ENCODE measurements at places on chromosomes 3 and 15.

- peak; percentile 26 for DNase-seq
These were observed 2.2 kb downstream of the MAPK6 start for GRCh38 chr15:52021128-52021671.

GRCh38 chr3:156670077-156670476 is 4.3 kb upstream of the TIPARP start:
- DNase-seq: no peak

DNA sequence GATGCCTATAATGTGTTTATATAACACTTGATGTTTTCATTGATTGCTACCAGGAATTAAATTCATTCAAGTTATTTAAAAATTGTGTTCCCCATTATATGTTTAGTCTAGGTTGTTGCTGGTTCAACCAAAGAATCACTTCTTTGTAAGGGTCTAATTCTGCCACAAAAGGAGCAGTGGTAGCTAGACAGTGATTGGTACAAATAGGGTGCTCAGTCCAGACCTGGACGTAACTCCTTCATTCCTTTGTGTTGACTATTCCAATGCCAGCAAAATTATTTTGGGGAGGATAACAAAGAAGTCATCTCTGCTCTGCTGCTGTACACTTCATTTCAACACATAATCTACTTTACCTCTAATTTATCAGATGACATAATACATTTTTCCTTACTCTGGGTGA is 1.2 kb downstream of the CHMP2B start:
- no peak for DNase-seq

- no peak for DNase-seq
These were observed 65.7 kb downstream of the OCA2 start for GRCh38 chr15:28033443-28033842.

GRCh38 chr3:140972833-140973232 is 31.2 kb downstream of the SLC25A36 start:
- DNase-seq: no peak

- DNase-seq: no peak
These were observed 1.3 kb upstream of the ZXDC start for GRCh38 chr3:126477061-126477380.

DNA sequence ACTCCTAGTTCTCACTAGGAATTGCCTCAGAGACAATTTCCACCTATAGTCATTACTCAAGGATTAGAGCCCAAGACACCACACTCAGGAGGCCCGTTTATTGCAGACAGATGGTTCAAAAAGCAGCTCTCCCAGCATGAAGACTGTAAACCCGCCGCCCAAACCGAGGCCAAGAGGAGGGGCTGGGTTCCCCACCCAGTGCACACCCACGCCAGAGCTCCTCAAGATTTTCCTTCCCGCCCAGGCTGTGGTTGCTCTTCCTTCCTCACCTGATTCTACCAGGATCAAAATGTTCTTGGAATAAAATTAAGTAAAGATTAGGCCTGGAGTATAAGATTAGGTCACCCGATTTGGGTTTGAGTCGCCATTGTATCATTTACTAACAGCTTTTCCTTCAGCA is 364.4 kb downstream of the MECOM start:
- DNase-seq: no peak

DNA sequence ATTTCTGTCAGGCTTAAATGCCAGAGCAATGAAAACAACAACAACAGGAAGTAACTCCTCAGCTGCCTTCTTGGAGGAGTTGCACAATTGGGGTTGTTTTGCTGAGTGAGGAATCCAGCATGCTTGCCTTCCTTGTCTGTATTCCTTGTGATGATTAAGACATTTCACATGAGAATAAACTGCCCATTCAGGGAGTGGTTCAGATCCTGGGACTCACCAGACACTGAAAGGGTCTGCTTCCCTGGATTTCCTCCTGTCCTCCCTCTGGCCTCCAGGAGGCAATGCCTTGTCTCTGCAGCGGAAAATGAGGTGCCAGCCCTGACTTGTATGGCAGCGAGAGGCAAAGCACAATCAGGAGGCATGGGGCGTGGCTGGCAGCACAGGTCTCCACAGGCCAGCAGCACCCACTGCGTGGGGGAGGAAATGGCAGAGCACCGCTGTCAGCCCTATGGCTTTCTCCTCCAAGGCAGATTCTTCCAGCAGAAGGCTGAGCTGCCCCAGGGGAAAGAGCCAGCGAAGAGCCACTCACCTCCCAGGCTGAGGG is 41.5 kb downstream of the RBP2 start:
- no peak for DNase-seq

DNA sequence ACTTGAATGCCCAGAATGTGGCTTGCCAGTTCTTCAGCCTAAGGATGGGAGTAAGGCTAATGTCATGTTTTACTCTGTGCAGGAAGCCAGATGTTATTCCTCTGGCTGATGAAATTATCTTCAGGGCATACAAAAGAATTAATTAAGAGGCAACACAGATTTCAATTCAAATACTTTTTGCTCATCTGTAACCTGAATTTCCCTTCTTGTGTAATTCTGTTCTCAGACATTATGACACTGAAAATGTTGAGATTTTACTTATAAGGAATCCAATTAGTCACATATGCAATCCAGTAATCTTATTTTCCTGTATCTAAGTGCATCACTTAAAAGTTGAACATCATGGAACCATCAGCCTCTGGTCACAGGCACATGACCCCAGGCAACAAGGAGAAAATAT is 136.5 kb downstream of the CPNE4 start:
- DNase-seq: no peak

DNA sequence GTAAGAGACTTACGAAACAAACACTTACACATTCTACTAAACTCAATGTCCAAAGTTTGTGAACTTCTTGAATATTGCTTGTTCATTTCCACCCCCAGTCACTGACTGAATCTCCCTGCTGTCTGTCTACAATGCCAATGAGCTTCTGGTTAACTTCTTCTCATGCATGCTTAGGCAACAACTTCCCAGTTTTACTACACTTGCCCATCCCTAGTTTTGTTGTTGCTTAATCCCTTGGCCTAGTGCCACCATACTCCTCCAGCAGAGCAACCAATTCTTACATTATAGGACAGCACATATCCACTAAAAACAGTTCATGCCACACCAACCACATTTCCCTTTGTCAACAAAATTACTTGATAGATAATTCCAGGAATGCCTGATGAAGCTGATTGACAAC is 40.9 kb upstream of the CCR2 start:
- no peak for DNase-seq

- DNase-seq: no peak
These were observed 502.5 kb upstream of the NECTIN3 start for GRCh38 chr3:110569073-110569472.

DNA sequence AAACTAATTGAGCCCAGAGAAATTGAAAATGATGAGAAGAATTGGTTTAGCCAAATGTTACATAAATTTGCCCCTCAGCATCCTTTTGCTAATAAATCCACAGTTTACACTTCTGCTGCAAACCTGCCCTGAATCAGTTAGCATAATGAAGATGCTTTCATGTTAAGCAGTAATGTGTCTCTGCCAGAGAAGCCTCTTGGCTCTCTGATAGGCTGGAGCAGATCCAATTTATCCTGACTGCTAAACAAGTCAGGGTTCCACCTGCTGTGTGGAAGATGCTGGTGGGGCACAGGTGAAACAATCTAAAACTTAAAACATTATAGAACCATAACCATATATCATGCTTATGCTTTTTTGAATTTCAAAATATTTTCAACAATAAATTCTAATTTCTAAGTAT is 946.8 kb downstream of the OTOL1 start:
- DNase-seq: no peak

GRCh38 chr3:197428952-197429351 is 126.8 kb downstream of the BDH1 start:
- DNase-seq: no peak

DNA sequence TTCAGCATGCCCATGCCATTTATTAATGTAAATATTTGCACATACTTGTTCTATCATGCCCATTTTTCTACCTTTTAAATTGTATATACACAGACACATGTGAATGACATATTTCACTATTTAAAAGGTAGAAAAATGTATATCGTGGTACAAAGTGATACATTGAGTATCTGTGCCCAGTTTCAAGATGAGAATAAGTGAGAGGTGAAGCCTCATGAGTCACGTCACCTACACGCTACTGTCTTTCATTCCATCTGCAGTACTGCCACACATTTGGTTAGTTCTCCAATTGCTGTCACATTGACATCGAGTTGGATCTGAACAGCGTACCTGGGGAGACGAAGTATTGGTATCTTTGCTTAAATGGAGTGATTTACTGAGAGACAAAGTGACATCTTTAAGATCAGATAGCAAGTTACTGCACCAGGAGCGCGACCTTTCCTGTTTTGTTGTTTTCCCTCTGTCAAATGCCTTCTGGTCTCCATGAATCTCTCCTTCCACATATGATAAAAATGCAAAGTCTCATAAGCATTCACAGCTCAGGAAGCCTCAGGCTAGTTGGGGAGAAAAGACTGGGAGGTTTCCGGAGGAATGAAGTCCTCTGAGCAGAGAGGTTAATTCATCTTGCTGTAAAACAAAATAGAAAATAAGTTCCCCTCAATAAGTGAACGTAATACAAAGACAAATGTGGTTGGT is 12.0 kb downstream of the GREM1 start:
- no peak for DNase-seq

- DNase-seq: no peak
These were observed 171.7 kb downstream of the ABHD5 start for GRCh38 chr3:43862470-43862869.

DNA sequence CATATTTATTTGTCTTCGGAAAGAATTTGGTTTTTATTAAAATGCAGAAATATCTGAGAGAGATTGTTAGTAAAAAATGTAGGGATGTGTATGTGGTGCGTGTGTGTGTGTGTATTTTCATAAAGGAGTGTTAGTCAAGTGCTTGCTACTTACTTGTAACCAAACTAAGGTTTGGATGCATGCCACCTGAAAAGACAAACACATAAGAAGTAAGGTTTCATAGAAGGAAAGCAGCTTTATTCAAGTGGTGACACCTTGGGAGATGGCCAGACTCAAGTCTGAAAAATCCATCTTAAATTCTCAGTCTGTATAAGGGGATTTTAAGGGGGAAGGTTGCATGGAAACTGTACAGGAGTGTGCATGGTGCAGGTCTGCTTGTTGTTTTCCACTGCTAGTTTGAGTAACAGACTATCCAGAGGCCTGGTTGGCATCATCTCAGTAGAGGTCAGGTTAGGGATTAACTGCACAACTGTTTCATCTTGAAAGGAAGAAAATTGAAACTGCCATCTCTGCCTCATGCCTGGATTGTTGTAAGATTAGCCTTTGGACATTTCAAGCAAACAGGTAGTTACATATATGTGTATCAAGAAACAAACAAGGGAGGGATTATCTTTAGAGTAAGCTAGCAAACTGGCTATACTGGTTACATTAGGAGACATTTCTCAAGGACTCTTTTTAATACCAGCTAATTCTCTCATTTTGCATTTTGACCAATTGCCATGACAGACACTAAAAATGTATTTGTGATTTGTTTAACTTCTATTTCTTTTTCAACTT is 196.7 kb downstream of the EPHA6 start:
- DNase-seq: no peak

DNA sequence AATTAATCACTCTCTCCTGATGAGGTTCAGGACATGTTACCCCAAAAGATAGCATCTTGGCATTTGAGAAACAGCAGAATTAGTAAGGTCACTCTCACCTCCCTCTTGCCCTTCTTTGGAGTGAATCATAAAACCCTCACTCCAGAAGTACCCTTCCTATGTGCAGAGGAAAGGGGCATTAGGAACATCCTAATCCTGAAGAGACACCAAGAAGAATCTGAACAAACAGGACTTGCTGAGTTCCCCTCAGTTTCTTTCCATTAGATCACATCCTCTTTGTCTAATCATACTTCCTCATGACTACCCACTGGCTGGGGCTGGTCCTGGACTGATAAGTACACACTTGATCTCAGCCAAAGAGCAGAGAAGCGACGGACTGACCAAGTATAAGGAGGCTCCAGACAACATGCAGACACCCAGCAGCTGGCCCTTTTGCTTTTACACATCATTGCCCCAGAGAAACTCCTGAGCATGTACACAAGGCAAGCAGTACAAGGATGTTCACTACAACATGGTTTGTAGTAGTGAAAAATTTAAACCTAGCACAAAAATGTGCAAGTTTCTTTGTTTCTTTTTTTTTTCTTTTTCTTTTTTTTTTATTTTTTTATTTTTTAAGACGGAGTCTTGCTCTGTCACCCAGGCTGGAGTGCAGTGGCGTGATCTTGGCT is 15.0 kb upstream of the TM6SF1 start:
- DNase-seq: no peak

DNA sequence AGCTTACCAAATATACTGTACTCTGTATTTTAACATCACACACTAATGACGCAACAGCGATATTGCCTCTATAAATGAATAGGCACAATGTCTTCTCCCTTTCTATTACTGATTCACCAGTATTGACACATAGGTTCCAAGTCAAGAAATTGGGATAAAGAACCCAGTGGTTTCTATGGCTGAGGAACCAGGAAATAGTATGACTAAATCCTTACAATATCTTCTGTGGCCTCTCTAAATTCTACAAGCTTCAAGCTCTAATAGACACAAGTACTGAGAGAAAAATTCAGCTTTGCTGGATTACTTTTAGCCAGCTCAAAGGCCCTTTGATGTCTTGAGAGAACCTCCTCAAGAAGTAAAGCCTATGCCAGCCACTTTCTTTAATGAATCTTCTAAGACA is 162.5 kb downstream of the DPH6 start:
- no peak for DNase-seq

- DNase-seq: peak; percentile 23
These were observed 106.8 kb upstream of the IL12A start for GRCh38 chr3:159881828-159882309.

Data from 8988T (cell line).